ENCODE measurements at places on chromosomes 7 and 10. TPM values are rescaled to one million over a fixed set of nuclear protein-coding genes. Genes with fewer than 3 reads are reported as not detected.

Gene ASZ1
- total RNA-seq: not detected

Gene ELN
- 6.9 TPM for total RNA-seq

Gene ECD
- 25.7 TPM for total RNA-seq

Gene STEAP1
- 32.2 TPM for total RNA-seq

Gene ODAD2
- not detected for total RNA-seq

Gene SSC4D
- total RNA-seq: 0.77 TPM

Gene MYL7
- not detected for total RNA-seq

Measured in regular cardiac myocyte (primary cell).